Hematopoietic multipotent progenitor cell treated with erythropoietin and hydrocortisone succinate and interleukin-3 and kit ligand, for 17 days (in vitro differentiated cells): ENCODE measurements at places on chromosomes 6 and 20.

GRCh38 chr6:10847684-10848083 is 9.3 kb upstream of the MAK start:
- DNase-seq = no peak

GRCh38 chr6:142469220-142469619 is 167.4 kb downstream of the ADGRG6 start:
- DNase-seq = no peak

- no peak for DNase-seq
Measured at GRCh38 chr6:165961233-165961632, 206.4 kb downstream of the TBXT start.

DNA sequence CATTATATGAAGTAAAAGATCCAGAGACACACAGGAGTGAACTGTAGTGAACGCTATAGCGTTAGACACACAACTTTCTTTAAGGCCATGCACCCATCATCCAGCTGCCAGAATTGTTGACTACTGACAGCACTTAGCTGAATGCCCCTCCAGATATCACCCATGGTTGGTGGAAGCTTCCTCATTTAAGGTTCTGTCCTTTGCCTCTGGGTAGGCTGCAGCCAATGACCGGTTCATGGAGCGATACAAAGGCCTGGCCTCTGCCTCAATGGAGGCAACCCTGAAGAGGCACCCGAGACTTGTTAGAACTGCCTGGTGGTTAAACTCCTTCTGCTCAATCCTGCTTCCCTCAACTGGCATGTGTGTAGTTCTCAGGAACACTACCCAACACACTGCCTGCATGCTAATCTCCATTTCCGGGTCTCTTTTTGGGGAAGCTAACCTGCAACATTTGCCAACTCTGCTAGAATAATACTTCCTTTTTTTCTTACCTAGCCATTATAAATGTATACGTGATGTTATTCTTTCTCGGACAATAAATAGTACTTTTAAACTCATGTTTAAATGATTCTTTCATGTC is 49.8 kb upstream of the THEMIS start:
- DNase-seq = no peak

GRCh38 chr6:117617210-117618035 is 15.1 kb upstream of the GOPC start:
- no peak for DNase-seq

- DNase-seq = no peak
Measured at GRCh38 chr6:14121936-14122344, 4.4 kb downstream of the CD83 start.

- no peak for DNase-seq
Measured at GRCh38 chr6:75550544-75551167, 51.0 kb upstream of the SENP6 start.

- DNase-seq = no peak
Measured at GRCh38 chr6:120826253-120826652, 508.0 kb downstream of the TBC1D32 start.
